ENCODE measurements at places on chromosomes 5 and 9.

DNA sequence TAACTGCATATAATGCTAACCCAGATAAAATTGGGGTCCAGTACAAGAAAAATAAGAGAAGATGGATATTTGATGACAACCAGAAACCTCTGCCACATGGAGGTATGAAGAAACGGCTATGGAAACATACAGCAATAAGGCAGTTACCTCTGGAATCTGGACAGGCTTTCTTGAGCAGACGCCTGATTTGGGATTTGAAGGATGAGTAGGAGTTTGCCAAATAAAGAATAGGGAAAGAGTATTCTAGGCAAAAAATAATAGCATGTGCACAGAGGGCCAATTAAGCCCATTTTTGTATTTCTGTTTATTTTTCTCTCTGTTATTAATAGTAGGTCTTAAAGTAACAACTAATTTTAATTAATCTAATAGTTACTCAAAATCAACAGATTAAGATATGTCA, 144.9 kb downstream of the ADAMTSL1 start:
- DNase-seq: no peak

- DNase-seq: no peak
These were observed 67.1 kb upstream of the SNX2 start for GRCh38 chr5:122707796-122708195.

DNA sequence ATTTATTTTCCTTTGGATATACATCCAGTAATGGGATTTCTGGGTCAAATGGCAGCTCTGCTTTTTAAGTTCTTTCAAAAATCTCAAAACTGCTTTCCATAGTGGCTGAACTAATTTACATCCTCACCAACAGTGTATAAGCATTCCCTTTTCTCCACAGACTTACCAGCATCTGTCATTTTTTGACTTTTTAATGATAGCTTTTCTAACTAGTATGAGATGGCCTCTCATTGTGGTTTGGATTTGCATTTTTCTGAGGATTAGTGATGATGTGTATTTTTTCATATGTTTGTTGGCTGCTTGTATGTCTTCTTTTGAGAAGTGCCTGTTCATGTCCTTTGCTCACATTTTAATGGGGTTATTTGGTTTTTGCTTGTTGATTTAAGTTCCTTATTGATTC, 90.0 kb upstream of the HMHB1 start:
- no peak for DNase-seq

- no peak for DNase-seq
These were observed 239.5 kb upstream of the MAP3K1 start for GRCh38 chr5:56575821-56576220.

GRCh38 chr5:15889001-15889400, 290.6 kb downstream of the MARCHF11 start:
- no peak for DNase-seq

- DNase-seq: no peak
These were observed 10.4 kb downstream of the LHX3 start for GRCh38 chr9:136194540-136194939.

Data from Jurkat, Clone E6-1 (cell line).